ENCODE measurements at places on chromosomes 2 and 18.

DNA sequence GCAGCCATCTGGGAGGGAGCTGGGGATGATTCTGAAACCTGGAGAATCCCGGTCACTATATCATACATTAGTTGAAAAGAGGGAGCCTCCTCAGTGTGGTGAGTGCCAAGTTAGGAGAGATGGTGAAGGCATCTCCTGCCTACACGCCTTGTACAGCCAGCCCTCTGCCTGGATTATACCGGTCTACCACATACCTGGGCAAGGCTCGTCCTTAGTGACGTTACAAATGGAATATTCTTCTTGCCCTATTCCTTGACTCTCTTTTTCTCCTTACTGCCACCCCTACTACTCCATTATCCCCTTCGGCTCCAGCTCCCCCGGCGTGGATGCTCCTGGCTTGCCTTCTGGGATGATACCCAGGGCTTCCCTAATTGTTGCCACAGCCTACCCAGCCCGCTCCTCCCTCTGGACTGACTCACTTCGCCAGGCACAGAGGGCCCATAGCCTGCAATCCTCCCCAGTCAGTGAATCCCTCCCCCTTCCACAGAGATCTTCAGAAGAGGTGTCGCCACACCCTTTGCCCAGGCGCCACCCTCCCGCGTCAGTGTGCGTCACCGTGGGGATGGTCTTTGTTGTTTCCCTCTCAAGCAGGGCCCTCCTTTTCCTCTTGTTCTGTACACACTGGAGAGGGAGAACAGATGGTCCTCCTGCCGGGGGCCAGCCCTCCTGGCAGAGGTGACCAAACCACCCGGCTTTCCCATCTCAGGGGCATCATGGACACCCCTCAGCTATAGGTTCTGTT, 115.2 kb upstream of the EPAS1 start:
- DNase-seq: no peak

DNA sequence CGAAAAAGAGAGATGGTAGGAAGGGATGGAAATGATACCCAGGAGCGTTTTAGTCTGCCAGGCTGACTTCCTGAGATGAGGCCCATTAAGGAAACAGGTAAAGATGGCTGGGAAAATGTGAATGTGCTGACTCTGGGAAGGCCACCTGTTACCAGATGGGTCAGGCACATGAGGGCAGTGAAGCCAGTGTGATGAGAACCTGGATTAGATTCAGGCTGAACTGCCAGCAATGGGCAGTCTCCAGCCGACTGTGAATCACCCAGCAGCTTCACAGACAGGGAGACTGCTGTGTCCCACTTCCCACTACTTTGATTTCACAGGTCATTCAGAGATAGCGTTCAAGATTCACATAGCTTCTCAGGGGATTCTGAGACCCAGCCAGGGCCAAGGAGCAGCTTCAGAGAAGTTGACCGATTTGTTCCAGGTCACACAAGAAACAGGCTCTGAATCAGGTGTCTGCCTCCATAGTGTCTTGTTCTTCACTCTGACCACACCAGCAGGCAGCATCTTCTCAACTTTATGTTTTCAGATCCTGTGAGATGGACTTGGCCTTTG, 26.4 kb downstream of the CAPN13 start:
- DNase-seq: no peak

DNA sequence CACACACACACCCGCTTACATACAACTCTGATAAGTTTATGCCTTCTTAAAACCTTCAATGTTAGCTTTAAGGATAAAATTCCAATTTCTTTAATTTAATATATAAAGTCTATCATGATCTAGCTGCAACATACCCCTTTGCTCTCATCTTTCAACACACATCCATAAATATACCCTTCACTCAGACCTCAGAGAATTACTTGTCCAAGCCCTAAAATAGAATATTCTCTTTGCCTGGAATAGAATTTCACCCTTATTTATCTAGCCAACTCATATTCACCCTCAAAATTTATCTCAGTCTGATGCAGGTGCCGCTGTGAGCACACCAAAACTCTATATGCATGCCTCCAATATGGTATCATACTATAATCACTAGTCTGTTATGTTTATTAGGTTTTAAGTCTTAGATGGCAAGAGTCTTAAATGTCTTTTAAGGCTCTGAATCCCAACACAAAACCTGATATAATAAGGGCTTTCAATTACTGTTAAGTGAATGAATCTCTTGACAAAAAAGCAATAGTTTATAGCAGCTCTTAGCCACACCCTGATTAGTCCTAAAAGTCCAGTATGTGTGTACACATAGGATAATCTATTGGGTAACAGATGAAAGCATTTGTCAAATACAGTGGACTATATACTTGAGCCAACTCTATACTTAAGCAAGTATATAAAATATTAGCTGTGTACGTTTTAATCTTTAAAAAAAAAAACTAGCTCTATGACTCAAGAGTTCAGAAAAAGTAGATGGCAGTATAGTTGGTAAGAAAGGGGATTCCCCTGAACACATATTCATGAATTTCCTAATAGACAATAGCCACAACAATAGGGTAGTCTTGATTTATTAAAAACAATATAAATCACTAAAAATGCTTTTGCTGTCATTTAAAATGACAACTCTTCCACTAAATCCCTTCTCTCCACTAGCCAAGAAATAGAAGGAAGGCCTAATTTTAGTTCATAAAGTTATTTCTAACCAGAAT, 144.5 kb downstream of the EXOC6B start:
- no peak for DNase-seq

GRCh38 chr2:85596026-85596333, 435 bp downstream of the RNF181 start:
- DNase-seq: no peak

DNA sequence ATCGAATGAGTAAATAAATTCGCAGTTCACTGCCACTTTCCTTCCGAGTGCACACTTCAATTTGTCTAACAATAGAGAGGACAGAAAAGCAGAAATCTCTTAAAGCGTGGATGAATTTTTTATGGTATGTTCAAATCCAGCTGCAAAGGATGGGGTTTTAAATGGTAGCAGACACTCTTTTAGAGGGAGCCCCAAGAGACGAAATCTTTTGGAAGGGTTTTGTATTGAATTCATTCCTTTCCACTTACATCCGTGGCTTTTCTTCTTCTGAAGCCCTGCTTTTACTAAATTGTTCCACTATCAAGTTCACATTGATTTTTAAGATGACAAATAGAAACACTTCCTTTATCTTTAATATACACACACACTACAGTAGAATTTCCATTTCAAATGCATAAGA, 680.7 kb downstream of the NR4A2 start:
- DNase-seq: no peak

DNA sequence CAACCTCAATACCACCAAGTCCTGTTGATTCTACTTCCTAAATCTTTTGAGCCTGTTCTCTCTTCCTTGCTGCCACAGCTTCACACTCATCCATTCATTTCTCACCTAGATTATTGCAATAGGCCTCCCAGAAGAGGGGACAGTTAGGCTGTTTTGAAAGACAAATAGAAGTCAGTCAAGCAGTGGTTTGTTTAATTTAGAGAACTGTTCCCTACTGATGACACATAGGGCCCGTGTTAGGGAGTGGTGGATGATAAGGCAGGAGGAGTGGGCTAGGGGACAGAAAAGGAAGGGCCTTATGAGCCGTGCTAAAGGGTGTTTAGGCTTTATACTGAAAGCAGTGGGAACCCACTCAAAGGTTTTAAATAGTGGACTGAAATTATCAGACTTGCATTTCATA, 59.6 kb upstream of the ZFP36L2 start:
- DNase-seq: no peak

DNA sequence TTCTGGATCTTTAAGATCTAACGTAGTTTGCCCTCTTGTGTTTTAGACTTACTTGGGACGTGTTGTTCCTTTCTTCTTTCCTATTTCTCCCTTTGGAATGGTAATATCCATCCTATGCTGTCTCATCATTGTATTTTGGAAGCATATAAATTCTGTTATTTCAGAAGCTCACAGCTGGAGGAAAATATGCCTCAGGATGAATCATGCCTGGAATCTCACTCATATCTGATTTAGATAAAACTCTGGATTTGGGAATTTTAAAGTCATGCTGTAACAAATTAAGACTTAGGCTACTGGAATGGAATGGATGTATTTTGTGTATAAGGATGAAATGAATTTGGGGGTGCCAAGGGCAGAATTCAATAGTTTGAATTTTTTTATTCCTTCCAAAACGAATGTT, 245.2 kb upstream of the GULP1 start:
- DNase-seq: no peak

- no peak for DNase-seq
Measured at GRCh38 chr2:223786236-223786635, 51.1 kb downstream of the AP1S3 start.

DNA sequence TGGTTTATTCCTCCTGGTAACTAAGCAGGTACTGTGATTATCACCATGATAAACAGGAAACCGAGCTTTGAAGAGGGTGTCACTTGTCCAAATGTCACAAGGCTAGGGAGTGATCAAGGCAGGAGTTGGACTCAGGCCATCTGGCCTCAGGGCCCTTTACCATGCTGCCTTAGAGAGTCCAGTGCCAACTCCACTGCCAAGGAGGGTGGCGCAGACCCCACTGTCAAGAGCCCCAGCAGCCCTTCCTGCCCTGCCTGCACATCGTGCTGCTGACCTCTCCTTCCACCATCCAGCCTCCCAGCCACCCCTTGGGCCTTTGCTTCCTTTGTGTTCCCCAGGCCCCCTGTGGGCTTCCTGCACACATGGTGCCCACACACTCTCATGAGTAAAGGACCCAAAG, 48.3 kb downstream of the TNS1 start:
- no peak for DNase-seq

DNA sequence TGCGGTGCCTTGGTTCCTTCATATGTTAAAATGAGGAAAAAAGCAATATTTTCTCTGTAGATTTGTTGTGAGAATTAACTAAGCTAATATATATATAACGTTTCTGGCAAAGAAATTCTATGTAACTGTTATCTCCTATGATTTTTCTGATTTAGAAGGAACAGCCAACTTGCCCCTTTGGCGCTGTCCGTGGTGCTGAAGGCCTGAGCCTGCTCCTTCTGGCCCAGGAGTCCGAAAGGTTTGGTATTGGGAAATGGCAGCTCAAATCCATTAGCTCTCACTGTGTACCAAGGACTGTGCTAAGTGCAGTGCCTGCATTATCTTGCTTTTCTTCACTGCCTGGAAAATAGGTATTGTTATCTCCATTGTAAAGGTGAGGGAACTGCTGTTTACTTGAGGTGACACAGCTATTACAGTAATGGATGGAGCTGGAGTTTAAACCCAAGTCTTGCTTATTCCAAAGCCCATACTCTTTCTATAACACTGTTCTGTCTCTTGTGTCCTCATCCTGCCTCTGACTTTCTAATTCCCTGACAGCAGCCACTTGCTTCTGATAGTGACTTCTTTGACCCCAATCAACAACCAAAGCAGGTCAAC, 52.2 kb downstream of the C1QL2 start:
- DNase-seq: no peak

DNA sequence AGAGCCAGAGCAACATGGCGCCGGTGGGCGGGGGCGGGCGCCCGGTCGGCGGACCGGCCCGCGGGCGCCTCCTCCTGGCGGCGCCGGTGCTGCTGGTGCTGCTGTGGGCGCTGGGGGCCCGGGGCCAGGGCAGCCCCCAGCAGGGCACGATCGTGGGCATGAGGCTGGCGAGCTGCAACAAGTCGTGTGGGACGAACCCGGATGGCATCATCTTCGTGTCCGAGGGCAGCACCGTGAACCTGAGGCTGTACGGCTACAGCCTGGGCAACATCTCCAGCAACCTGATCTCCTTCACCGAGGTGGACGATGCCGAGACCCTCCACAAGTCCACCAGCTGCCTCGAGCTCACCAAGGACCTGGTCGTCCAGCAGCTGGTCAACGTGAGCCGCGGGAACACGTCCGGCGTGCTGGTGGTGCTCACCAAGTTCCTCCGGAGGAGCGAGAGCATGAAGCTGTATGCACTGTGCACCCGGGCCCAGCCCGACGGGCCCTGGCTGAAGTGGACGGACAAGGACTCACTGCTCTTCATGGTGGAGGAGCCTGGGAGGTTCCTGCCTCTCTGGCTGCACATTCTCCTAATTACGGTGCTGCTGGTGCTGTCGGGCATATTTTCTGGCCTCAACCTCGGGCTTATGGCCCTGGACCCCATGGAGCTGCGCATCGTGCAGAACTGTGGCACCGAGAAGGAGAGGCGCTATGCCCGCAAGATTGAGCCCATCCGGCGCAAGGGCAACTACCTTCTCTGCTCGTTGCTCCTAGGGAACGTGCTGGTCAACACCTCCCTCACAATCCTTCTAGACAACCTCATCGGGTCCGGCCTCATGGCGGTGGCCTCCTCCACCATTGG, 507 bp downstream of the CNNM4 start:
- DNase-seq: no peak

DNA sequence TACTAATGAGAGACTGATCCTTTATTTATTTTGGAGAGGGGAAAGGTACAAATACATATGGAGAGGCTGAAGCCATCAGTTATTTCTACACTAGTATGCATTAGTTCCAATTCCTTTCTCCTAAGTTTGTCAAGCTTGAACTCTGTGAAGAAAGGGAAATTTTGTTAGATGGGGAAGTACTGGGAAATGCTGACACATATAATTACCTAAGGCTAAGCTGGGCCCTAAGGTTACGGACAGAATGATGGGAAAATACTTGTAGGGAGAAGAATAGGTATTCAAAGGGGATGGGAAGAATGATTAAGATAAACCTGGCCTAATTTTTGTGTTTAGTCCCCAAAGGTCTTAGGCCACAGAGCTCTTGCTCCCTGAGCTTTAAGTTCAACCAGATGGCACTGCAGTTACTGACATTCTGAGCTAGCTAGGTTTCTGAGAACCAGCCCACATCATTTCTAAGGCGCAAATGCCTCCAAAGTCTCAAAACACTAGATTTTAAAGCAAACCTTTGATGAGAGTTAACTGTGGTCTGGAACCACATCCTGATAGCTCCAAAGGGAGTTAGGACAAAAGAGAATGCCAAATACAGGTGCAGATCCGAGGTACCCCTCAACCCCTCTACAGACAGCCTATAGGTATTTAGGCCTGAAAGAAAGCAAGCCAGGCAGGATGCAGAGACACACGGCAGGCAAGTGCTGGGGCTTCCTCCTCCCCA, 2.7 kb downstream of the TMEM163 start:
- no peak for DNase-seq

All from stimulated activated CD4-positive, alpha-beta T cell treated with anti-CD3 and anti-CD28 coated beads, TNF-alpha, amount 100 ng/mL, for 1 hour (primary cell).